ENCODE measurements at places on chromosomes 7 and 10.

DNA sequence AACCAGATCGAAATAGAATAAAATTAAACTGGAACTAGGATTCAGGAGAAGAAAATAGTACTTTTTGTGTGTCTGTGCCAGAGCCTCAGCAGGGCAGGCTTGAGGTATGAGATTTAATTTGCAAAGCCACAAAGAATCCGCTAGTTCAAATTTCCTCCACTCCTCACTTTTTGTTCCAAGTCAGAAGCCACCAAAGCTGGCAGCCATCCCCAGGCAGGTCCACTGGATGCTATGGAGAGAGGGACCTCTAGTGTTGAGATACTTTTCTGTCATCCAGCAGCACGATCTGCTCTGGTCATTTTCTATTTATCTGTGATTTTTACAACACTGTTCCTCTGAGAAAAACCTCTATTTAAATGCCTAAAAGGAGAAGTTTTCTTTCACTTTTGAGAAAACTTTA lies 147.9 kb upstream of the FRMD4A start:
- peak; percentile 63 for DNase-seq

DNA sequence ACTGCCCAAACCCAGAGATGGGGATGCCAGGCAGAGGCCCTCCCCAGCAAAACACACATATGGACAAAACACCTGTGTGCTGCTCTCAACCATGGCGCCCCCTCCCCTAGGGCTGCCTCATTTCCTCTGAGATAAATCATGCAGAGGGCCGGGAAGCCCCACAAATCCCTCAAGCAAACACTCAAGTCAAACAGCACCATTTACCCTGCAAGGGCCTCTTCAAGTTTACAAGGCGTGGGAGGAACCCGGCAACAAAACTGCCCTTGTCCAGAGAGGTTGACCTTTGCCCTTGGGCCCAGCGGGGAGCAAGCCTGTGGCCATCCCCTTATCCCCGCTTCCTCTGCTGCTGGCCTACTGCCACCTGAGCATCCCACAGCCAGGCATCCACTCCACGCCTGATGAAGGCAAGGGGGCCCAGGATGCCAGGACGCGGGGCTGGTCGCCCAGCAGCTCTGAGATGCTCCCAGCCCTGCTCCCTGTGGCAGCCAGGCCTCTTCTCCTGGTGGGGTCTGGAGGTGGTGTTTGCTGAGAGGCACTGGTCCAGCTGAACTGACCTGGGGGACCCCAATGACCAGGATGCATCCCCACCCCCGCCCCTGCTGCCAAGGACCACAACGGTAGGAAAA lies 77.4 kb downstream of the DLG5 start:
- DNase-seq, result peak; percentile 21

GRCh38 chr7:2702594-2702957 lies 14.6 kb downstream of the AMZ1 start:
- DNase-seq, result no peak

DNA sequence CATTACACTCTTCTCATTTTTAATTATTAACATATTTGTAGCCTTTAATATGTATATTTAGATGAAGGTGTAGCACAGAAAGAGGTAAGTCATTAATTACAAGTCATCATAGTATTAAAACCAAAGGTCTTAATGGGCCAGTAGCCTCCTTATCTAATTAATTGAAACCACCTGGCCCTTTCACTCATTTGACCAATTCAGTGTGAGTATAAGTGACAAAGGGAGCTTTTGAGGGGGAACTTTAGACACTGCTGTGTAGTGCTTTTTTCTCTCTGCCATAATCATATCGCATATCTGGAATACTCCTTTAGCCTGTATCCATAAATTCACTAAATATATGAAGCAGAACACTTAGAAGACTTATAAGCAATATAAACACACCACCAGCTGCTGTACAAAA lies 562.9 kb upstream of the POT1 start:
- DNase-seq, result no peak

DNA sequence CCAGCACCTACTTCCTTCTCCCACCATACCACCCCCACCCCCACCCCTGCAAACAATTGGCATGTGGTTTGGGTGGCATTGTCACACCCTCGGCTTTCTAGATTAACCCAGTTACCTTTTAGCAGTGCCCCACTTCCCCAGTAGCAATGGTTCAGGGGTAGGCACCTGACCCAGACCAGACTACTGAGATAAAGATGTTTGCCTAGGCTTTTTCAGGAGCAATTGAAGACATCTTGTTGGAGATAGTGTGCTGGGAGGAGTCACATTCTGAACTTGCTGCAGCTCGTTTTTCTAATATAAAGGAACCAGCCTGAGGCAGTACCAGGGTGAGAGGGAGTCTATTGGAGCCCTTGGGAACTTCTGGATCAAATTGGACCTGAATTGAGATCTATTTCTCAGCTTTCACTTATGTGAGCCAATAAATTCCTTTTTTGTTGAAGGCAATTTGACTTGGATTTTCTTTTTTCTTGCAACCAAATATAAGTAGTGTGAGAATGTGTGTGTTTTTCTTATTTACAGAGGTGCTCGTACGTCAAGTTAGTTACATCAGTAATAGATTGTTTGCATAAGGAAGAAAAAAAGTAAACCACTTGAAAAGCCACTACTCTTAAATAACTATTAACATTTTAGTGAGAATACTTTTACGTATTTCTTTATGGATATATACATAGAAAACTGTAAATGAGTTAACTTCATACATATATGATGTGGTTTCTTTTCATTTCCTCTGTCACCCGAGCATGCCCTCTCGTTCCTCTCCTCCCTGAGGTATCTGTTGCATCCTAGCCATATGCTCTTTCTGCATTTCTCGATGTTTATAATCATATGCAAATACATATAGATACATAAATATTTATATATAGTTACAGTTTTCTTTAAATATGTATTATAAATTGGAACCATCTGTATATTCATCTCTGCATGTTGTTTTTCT lies 38.0 kb downstream of the RAB18 start:
- DNase-seq, result no peak

GRCh38 chr10:122307669-122308416 lies 36.7 kb downstream of the BTBD16 start:
- DNase-seq, result peak; percentile 96

- DNase-seq, result no peak
Observed at GRCh38 chr7:39826166-39826565, 123.9 kb upstream of the CDK13 start.

DNA sequence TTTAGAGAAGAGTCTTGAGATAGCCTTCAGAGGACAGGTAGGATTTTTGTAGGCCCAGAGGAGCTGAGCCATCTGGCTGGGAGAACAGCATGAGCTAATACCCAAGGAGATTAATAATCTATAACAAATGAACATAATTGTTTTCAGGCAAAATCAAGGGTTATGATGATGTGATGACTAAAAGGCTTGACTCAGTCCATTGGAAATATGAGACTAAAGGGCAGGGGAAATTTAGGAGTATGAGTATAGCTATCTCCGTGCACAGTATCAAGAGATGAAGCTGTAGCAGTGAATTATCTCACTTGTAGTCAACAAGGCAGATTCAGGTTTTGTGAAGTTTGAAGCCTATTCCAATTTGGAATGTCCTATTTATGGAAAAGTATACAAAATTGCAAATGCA lies 40.1 kb downstream of the CSTF2T start:
- DNase-seq, result no peak

DNA sequence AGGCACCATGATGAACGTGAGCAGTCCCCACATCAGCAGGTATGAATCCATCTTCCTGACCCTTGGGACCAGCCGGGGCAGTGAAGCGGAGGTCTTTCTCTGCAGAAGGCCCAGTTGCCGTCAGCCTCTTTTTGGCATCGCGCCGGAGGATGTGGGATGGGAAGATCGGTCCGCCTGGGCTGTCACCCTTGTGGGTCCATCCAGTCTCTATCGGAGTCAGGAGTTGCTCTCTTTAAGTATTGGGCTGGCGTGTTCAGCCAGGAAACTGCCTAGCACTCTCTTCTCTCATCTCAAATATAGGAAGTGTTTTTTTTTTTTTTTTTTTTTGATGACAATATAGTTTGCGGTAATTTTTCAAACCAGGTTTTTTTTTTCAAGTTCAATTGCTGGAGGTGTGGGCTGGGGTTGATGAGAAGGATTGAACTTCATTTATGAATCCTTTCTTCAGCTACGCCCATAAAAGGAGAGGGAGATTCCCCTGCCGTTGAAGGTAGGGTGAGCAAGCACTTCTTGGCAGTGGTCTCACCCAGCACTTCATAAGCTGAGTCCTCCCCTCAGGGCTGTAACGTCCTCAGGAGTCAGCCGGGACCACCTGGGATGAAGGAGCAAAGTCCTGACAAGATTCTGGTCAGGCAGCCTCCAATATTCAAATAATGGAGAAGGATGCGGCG lies at the start of gene IL2RA:
Gene IL2RA (minus strand): TSS at position 267 of the 671 bp plus-strand sequence. CDS start 216 bp downstream, at position 51.
- DNase-seq, result no peak

DNA sequence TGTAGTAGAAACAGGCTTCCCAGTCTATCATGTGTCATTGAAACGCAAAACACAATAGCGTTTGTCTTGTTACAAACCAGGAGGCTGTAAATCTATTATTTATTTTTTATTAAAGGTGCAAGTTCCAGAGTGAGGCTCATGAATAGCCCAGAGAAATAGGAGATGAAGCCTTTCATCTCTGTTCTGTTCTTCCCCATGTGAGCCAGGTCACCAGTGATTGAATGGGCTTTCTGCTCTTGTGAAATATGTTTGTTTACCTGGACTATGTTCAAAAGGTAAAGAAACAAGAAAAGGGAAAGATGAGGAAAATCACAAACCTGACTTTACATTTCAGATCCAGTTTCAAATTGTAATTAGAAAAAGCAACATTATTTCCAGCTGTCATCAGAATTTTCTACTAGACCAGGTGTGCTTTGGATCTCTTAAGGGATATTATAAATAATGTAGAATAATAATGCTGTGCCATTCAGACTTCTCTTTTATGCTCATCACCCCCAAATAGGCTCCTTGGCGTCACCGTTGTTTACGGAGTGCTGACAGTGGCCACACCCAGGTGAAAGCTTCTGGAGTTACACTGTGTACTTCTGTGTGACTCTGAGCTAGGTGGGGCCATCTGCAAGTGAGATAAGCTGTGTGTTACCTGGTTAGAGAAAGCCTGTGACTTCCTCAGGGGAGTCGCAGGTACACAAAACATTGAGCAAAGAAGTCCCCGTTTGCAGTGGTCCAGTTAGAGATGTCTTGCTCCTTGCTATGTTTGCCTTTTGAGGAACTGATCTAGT lies 274.9 kb downstream of the SDK1 start:
- no peak for DNase-seq

GRCh38 chr7:80823057-80823456 lies 95.8 kb downstream of the SEMA3C start:
- DNase-seq, result no peak

- DNase-seq, result no peak
Observed at GRCh38 chr10:98485959-98486358, 39.2 kb upstream of the HPS1 start.

DNA sequence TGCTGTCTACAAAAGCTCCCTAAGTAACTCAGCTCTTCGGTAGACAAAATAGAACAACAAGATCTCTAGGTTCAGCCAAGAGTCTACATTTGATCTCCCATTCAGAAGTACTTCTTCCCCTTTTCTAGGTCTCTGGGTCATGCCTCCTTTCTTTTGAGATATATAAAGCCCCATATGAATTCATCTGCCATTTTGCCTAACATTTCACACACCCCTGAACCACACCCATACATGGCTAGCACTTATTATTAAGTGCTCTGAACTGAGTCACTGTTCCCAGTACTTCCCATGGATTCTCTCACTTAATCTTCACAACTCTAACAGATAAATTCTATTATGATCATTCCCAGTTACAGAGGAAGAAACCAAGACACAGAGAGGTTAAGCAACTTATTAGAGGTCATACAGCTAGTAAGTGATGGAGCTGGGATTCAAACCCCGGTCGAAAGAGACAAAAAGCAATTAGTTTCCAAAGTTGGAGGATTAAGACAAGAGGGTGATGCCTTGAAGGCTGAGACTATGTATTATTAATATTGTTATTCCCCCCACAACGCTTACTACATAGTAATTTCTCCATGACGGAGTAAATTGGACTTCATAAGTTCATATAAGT lies 17.3 kb downstream of the MYOF start:
- DNase-seq, result peak; percentile 70

GRCh38 chr7:155961241-155962190 lies 149.3 kb upstream of the SHH start:
- peak; percentile 6 for DNase-seq

GRCh38 chr7:130379921-130380860 lies at the start of gene CPA1:
Gene CPA1 (plus strand): TSS chr7:130380494. CDS start chr7:130380521, 27 bp downstream.
- peak; percentile 73 for DNase-seq

GRCh38 chr10:14698111-14698828 lies 76.4 kb downstream of the FAM107B start:
- peak; percentile 69 for DNase-seq

- peak; percentile 45 for DNase-seq
Observed at GRCh38 chr7:95424716-95425115, 10.1 kb downstream of the PON2 start.

DNA sequence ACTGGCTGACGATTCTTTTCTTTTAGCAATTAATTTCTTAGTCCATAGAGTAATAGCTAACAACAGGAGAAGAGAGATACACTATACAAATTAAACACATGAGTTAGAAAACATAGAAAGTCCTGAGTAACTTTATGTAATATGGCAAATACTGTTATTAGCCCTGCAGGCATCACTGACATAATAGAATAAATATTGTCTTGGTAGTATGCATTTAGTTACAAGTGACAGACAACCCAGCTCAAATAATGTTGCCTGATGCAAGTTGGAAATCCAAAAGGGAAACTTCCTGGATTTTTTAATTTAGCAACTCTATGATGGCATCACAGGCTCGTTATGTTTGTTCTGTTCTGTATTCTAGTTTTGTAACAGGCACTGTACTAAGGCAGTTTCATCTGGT lies 95.1 kb downstream of the DKK1 start:
- DNase-seq, result no peak

- DNase-seq, result no peak
Observed at GRCh38 chr10:103861505-103861904, 6.1 kb upstream of the SH3PXD2A start.

DNA sequence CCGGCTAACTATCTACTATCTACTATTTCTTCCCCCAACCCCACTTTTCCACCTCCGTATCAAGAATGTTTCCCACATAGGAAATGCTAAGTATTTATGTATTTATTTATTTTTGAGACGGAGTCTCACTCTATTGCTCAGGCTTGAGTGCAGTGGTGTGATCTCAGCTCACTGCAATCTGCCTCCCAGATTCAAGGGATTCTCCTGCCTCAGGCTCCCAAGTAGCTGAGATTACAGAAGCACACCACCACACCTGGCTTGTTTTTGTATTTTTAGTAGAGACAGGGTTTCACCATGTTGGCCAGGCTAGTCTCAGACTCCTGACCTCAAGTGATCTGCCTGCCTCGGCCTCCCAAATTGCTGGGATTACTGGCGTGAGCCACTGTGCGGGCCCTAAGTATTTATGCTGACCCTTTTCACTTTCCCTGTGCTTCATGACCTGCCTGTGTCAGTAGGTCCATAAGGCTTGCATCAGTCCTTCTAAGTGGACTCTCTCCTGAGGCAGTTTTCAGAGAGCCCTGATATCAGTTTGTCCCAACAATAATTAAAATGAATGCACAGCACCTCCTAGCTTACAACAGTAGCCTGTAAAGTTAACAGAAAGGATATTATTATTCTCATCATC lies 25.7 kb upstream of the FBXW4 start:
- DNase-seq, result no peak

Measured in fibroblast of villous mesenchyme (primary cell).